ENCODE measurements at places on chromosomes 7 and 10.

- no peak for DNase-seq
Observed at GRCh38 chr10:70956029-70956759, 67.8 kb upstream of the PCBD1 start.

- DNase-seq: no peak
Observed at GRCh38 chr10:73836427-73836980, 25.1 kb upstream of the NDST2 start.

DNA sequence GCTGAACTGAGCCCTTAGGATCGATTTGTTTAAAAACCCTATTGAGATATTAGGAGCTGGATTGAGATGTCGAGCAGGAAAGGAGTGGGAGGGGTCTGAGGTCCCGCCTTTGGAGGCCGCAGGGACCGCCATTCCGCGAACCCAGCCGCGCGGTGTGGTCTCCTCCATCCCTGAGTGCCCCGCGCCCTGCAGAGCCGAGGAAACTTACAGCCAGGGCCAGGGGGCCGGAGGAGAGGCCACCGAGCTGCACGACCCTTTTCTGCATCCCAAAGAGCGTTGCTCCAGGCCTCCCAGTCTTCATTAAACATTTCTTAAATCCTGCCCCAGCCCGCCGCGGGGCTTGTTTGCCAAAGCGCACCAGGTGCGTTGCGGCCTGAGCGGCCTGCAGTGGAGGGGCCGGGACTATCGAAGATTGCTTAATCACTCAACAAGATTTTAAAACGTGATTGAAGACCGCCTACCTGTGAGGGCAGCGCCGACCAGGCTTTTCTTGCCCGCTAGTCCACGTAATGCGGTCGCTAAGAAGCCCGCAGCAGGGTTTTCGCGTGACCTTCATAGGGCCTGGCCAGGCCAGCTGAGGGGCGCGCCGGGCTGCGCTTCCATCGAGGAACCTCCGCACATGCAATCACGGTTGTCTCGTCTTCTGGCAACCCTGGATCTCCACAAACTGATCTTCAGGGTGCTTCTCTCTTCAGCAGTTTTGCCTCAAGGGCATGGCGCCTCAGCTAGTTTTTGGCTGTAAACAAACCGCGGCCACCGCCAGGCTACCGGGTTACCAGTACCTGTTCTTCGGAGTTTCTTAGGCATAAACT, 2.0 kb upstream of the CTBP2 start:
- DNase-seq: no peak

DNA sequence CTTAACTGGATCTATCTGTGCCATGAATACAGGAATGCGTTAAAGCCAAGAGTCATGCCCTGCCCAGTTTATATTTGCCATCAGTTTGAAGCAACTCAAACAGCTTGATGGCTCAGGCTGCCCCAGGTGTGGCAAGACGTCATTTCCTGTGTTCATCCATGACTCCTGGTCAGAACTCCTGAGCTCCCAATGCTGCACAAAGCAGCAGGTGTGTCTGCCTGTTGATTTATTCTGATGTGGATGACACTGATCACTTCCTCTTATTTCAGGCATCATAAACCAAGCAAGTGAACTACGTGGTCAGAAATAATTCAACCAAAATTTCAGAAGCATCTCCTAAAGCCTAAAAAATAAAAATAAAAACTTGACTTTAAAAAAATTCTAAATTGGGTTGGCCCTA, 68.5 kb downstream of the EZH2 start:
- DNase-seq: no peak

DNA sequence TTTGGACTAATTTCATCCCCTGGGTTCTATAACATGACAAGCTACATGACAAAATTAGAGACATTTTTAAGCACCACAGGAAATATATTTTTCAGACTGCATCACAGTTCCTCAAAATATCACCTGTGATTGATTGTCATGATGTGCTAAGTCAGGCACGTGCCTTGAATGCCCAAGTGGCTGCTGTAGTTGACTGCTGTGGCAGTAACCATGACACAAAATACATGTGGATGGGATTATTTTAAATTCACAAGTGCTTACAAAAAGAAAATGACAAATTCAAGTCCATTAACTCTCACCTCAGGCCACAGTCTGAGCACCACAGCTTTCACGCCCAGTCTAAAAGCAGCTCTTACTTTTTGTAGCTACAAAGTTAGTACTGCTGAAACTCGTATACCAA, 45.5 kb downstream of the TNPO3 start:
- no peak for DNase-seq

DNA sequence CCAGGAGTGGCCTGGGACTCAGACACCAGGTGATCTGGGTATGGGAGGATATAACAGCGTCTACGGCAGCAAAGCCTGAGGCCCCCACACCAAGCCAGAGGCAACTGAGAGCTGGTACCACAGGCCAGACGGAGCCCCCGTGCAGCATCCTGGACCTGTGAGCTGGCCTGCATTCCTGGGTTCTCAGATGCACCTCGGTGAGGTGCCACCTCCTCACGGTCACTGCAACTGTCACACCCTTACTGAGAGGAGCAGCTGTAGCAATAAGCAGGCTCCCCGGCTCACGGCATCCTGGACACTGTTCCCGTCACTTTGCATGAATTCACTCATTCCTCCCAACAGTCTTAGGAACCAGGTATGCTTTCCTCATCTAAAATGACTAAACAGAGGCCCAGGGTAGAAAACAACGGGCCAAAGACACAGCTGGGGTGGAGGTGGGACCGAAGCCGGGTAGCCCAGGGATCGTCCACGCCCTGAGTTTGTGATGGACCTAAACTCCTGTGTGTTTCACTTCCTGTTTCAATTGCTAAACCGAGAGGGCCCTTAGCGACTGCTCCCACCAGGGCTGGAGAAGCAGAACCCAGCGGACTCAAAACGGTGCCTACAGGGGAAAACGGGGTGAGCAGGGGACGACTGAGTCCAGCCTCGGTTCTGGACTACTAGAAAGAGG, 98.7 kb downstream of the CTBP2 start:
- DNase-seq: no peak

- DNase-seq: no peak
Observed at GRCh38 chr10:44696496-44696895, 214.6 kb upstream of the TMEM72 start.

DNA sequence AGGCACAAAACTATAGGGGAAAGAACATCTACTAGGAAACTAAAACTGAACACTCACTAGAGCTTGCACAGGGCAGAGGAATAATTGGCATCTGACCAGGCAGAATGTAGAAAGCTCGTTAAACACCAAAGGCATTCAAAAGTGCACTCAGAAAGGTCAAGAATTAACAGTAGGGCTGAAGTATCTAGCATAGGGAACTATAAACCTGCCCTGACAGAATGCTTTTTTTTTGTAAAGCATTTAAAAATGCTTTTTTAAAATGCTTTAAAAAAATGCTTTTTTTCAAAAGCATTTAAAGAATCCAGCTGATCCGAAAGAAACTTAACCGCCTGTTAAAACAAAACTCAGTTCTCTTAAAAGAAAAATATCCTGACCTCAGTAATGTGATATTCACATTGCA, 74.6 kb upstream of the EGFR start:
- DNase-seq: no peak

- no peak for DNase-seq
Observed at GRCh38 chr10:125709553-125710474, 9.7 kb upstream of the EDRF1 start.

DNA sequence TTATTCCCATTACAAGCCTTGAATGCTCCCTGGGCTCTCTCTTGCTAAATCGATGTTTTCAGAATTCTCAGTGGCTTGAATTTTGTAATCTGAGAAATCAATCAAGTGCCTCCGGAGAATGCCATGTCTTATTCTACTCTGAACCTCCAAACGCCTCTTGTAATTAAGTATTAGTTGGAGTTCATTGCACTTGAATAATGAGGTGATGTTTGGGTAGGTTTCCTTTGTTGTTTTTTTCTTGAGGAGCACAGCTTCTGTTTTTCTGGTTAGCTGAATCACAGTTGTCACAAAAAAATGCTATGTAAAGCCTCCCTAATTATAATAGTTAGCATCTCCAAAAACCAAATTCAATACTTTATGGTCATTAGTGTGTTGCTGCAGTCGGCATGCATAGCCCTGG, 100.3 kb downstream of the PLPP4 start:
- DNase-seq: no peak

DNA sequence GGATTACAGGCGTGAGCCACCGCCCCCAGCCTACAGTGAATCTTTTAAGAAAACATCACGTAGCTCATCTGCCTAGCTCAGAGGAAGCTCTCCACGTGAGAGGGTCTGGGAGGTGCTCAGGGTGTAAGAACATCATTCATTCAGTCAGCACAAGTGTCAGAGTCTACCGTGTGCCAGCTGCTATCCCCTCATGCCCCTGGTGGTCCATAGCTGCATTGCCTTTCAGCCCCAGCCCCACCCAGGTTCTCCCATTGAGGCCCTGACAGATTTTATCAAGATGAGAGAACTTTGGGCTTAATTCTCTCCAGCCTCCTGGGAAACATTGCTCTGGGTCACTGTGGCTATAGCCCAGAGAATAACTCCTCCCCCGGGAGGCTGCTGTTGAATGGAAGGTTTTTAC, 45.1 kb downstream of the ZNF503 start:
- DNase-seq: no peak

DNA sequence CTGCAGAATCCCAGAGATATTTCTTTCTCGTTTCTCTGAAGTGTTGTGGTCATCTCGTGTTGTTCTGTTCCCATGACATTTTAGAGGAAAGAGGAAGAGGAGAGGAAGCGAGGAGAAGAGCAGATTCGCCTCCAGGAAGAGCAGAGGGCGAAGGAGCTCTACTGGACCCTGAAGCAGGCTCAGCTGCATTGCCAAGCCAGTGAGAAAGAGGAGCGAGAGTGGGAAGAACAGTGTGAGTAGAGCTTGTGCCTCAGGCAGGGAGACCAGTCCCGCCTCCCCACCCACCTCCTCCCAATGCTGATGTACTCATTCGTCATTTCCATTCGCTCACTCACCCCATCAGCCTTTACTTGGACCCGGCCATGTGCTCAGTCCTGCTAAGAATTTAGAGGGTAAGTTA, 50.8 kb downstream of the SH2D4B start:
- no peak for DNase-seq

DNA sequence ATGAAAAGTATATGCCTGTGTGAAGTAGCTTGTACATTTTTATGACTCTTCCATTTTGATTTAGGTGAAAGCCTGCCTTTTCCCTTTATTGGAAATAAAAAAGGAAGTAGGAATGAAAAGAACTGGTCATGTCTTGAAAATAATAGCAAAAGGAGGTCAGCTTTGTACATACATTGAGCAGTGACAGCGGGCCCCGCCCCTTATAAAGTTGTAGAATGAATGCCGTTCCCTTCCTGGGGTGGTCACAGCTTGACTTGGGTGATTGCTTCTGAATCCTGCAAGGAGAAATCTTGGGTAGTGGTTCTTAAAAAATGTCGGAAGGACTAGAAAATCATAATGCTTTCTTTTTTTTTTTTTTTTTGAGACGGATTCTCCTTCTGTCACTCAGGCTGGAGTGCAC, 31.7 kb downstream of the CAMK1D start:
- no peak for DNase-seq

GRCh38 chr10:34941471-34942357, 126.6 kb upstream of the PARD3 start:
- peak; percentile 45 for DNase-seq

- DNase-seq: no peak
Observed at GRCh38 chr7:47715631-47716068, 133.7 kb upstream of the TNS3 start.

DNA sequence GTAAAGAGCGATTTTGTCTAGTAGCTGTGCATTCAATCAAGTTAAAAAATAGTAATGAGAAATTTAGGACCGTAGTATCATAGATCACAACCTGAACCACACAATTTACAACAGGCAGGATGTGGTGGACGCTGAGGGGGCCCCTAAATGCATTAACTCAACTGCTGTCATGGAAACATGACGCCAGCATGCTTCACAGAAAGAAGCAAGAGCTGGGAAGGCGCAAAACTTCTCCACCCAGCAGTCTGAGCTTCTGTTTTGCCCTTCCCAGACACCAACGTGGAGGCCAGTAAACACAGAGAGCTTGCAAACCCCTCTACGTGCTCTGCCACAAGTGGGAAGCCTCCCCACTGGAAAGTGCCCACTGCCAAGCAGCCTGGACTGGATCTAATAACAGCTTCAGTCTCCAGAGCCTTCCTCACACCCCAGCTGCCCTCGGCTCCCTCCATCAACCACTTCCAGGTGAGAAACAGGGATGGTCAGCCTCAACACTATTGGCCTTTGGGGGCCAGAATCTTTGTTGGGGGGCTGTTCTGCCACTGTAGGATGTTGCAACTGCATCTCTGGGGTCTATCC, 151.8 kb downstream of the SFMBT2 start:
- DNase-seq: no peak

- no peak for DNase-seq
Observed at GRCh38 chr10:25382029-25382810, 207.4 kb downstream of the GPR158 start.

DNA sequence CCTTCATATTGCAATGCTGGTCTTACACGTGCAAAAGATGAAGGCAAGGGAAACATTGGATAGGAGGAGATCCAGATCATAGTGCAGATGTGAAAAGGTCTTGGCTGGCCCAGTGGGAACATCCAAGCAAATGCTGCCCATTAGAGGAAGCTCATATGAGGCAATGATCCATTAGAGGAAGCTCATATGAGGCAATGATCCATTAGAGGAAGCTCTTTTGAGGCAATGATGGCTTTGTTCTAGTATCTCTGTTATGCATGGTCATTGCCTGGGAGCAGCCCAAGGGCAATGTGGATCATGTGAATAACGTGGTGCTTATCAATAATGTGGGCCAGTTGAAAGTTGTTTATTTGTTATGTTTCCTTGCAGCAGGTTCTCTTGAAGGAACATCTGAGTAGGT, 37.8 kb downstream of the STEAP4 start:
- no peak for DNase-seq

- peak; percentile 83 for DNase-seq
Observed at GRCh38 chr7:40717242-40717641, 582.4 kb downstream of the SUGCT start.

DNA sequence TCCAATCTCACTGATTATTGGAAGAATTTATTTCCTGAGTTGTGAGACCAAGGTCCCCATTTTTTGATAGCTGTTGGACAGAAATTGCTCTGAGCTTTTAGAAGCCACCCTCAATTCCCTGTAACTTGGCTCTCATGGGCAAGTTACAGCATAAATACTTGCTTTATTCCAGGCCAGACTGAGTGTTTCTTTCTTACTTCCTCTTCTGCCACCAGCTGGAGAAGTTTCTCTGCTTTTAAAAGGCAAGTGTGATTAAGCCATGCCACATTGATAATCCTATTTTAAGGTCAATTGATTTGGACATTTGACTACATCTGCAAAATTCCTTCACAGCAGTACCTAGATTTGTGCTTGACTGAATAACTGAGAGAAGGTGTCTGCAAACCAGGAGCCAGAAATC, 14.1 kb upstream of the TAS2R41 start:
- DNase-seq: no peak

DNA sequence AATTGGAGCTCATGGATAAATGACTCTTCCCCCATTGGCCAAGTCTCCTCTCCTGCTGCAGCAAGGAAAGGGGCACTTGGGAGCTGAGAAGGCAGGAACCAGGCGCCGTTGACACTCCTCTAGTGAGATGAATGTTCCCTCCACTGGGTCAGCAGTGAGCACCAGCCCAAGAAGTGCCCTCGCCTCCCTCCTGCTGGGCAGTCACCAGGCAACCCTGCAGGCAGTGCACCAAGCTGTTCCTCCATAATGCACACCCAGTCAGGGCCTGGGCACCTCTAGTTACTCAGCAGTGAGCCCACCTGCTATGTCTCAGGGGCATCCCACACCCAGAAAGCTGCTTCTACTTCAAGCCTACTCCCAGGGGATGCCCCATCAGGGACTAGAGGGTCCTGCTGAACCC, 84.3 kb downstream of the KCNMA1 start:
- DNase-seq: no peak

Measured in RWPE1 (cell line).